ENCODE measurements at places on chromosomes 4 and X.
A peak's percentile ranks its signal among the peaks of the same experiment; 100 is the strongest.

DNA sequence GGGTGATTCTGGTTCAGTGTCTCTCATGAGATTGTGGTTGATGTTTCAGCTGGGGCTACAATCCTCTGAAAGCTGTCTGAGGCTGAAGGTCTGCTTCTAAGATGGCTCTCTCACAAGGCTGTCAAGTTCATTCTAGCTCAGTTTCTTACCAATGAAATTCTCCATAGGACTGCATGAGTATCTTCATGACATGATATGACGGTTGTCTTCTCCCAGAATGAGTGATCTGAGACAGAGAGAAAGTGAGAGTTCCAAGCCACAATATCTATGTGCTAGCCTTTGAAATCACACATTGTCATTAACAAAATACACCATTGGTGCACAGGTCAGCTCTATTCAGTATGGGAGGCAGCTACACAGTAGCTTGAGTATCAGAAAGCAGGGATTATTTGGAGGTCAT is 27.3 kb downstream of the PITX2 start:
- no peak for DNase-seq

- no peak for DNase-seq
These were observed 1670.4 kb upstream of the AGA start for GRCh38 chr4:179112441-179113170.

- DNase-seq = no peak
These were observed 472.7 kb downstream of the ARAP2 start for GRCh38 chr4:35771571-35771970.

DNA sequence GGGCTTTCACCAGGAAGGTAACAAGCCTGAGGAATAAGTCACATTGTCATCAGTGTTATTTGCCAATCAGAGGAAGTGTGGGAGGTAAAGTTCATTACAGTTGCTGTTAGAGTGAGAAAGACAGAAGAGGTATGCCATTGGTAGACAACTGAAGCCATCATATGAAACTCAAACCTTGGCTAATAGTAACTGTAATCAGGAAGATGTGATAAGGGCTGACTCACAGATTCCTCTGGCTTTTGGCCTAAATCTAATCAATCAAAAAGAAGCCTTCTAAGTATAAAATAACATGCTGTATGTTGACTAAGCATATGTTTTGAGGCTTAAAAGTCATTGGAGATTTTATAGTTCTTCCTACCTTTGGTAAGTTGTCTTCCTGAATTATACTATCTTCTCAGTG is 242.8 kb downstream of the PCDH7 start:
- no peak for DNase-seq

GRCh38 chrX:80223982-80224579 is 196.2 kb upstream of the TENT5D start:
- no peak for DNase-seq

DNA sequence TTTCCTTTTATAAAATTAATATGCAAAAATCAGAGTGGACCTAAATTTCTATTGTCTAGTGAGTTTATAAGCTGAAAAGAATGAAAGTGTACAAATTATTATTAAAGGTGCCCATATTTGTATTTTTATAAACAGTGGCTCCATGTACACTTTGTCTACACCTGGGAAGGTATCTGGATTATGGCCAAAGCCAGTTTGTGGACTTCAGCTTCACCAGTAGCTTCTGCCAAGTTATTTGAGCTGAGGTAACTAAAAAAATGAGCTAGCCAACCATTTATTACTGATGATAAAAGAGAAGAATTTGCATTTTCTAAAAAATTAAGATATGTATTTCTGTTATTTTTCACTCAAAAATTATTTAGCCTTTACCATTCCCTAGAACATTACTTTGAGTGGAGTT is 32.3 kb upstream of the LRAT start:
- no peak for DNase-seq

GRCh38 chrX:31136144-31136611 is 64.3 kb upstream of the FTHL17 start:
- DNase-seq = no peak

DNA sequence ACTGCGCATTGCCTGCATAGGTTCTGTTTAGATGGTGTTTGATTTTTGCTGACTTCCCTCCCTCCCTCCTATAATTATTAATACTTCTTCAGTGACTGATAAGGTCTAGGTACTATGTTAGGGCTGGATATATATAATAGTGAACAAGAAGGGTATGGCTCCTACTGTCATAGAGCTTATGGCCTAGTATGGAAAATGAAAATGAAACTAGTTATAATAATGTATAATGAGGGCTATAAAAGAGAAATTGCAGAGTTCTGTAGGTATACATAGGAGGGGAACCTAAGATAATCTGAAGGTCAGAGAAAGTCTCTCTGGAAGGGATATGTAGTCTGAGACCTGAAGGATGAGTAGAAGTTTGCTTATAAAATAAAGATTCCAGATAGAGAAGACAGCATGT is 102.1 kb downstream of the DCK start:
- no peak for DNase-seq

DNA sequence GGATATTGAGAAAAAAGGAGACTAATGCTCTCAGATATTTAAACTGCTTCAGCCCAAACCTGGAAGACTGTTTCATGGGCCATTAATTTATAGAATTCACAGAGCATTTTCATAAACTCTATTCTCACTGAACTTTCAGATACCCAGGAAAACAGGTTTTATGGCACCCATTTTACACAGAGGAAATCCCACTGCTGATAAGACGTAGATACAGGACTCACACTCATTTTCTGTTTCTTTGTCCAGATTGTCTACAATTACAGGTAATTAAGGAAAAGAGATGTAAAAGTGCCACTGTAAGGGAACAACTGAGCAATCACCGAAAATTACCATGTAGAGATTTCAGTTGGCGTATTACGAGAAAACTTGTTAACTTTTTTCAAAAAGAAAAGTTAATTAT is 83.3 kb downstream of the FAM184B start:
- DNase-seq = no peak

- no peak for DNase-seq
These were observed 14.5 kb downstream of the SLC2A9 start for GRCh38 chr4:10006601-10007435.

GRCh38 chr4:11901089-11901488 is 472.4 kb upstream of the HS3ST1 start:
- no peak for DNase-seq

- DNase-seq = no peak
These were observed 46.4 kb downstream of the NAT8L start for GRCh38 chr4:2105559-2105958.

- DNase-seq = no peak
These were observed 19.2 kb downstream of the DIAPH2 start for GRCh38 chrX:96703816-96704215.

DNA sequence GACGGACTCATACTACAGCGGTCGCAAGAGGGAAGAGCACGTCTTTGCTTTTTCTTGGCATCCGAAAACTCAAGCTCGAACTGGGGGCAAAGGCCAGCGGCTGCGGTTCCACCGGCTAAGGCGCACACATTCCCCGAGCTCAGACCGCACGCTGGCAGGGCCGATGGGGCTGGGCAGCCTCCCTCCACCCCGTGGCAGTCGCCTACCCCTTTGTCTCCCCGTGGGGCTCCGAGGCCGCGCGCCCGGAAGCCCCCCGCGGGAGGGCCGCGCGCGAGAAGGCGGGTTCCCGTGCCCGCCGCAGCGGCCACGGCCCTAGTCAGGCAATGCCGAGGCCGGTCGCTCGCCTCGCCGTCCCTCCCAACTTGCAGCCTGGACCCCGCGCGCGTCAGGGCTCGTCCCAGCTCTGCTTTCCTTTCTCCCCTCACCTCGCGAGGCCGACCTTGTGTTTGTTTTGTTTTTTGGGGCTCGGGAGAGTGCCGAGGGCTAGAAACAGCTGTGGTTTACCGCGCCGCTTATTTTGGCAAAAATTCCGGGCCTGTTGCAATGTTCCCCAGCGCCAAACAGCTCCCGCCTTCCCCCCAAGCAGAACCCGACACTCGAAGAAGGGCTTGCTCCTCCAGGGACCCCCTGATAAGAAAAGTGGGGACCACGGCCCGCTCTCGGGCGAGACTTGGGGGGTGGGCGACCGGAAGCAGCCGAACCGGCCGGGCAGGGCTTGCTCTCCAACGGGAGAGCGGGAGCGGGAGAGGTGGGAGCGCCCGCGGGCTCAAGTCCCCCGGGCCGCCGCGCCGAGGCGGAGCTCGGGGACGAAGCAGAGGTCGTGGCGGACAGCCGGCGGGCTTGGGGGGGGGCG is 561 bp upstream of the N4BP2 start:
- peak; percentile 12 for DNase-seq

DNA sequence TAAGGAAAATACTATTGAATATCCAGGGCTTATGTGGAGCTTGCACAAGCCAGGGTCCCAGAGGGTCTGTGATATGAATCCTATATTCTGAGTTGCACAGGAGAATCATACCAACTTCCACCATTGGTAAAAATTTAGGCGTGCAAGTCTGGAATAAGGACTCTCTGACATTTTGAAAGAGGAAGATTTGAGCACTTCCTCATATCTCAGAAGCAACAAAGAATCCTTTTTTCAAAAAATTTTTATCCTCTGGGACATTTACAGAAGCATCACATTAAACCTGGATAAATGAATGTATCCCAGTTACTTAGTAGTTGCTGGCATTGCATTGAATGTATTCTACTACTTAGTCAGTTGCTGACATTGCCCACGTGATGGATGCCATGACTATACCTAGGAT is 24.2 kb upstream of the CAMK2D start:
- no peak for DNase-seq

- no peak for DNase-seq
These were observed 196.3 kb downstream of the GPAT3 start for GRCh38 chr4:83732114-83732635.

DNA sequence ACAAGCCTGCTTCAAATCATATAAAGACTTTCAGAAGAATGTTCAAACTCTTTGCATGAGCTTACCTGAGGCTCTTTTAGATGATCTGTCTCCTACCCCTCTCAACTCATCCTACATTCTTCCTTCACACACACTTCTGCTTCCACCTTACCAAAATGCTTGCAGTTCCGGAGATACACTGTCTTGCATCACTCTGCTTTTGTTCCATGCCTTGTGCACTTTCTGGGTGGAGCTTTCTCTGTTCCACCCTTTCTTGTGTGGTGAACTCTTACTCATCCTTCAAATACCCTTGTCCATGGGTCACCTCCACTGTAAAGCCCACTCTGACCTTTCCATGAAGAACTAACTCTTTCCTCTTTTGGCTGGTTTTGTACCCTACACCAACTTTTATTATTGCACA is 18.4 kb upstream of the MGST2 start:
- DNase-seq = no peak

GRCh38 chr4:74975848-74976824 is 43.2 kb downstream of the PARM1 start:
- DNase-seq = no peak

- no peak for DNase-seq
These were observed 208.4 kb downstream of the NDST4 start for GRCh38 chr4:114905017-114905416.

DNA sequence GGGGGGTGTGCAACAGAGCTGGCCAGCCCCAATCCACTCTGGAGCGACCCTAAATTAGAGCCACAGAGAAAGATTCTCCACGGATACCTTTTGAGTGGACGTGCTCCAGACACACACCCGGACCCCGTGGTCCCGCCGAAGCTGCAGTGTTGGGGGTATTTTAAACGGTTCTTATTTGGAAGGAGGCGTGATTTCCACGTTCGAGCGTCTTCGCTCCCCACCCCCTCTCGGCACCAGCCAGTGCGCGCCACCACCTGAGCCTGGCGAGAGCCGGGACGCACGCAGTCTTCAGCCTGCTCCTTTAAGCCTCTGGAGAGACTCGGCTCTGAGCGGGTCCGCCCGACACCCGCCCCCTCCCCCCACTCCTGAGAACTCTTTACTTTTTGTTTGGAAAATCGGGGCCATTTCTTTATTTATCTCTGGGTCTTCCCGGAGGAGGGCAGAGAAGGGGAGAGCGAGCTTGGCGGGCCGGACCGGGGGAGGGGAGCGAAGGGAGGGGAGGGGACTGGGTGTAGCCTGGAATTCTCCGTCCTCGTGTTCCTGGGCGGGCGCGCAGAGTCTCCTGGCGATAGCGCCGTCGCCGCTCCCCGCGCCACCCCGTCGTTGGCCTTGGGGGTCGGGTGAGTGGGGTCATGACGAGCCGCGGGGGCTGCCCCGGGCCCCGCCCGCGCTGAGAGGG is 668 bp upstream of the PTCHD1 start:
- DNase-seq = no peak

DNA sequence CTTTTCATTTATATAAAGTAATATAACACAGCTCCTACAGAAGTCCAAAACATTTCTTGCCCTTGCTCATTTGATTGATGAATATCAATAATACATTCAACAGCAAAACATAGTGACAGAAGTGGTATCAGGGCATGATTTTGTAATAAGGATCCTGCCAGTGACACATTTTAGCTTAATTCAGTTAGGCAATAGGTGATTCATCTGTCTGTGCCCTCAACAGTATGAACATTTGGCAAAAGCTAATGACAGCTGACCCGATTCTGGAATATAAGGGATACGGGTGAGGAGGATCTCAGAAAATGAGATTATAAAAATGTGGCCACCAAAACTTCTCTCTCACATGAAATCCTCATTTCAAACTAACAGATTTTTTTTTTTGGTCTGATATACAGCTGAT is 294.0 kb downstream of the CAMK2D start:
- DNase-seq = no peak

- DNase-seq = no peak
These were observed 102.5 kb downstream of the CFAP299 start for GRCh38 chr4:80438016-80438415.

GRCh38 chr4:11914406-11914805 is 485.7 kb upstream of the HS3ST1 start:
- no peak for DNase-seq

- DNase-seq = no peak
These were observed 25.3 kb upstream of the CT45A1 start for GRCh38 chrX:135688137-135688536.

GRCh38 chr4:77538574-77539157 is 67.0 kb upstream of the CXCL13 start:
- DNase-seq = no peak

- DNase-seq = no peak
These were observed 46.4 kb downstream of the AKAP4 start for GRCh38 chrX:50154429-50154828.

DNA sequence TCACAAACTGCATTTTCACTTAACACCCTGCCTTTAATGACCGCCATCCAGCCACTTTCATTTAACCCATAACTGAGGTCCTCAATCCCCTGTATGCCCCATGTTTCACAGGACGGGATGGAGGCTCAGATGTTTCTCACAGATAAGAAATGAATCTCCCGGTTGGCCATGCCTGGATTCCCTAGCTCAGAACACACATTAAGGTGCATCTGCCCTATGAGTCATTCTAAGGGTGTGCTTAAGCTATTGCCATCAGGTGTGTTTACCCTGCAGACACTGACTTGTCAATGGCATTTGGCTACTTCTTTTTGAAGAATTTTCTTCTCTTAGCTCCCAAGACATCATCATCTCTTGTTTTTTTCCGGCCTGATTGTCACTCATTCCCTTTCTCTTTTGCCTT is 222.6 kb upstream of the SMIM31 start:
- DNase-seq = no peak

All from stimulated activated CD4-positive, alpha-beta T cell treated with anti-CD3 and anti-CD28 coated beads, TNF-alpha, amount 100 ng/mL, for 24 hours (primary cell).